CD4-positive, alpha-beta memory T cell (primary cell): ENCODE measurements at places on chromosomes 6 and 20. TPM values are rescaled to one million over a fixed set of nuclear protein-coding genes. Genes with fewer than 3 reads are reported as not detected.
A peak's percentile ranks its signal among the peaks of the same experiment; 100 is the strongest.

DNA sequence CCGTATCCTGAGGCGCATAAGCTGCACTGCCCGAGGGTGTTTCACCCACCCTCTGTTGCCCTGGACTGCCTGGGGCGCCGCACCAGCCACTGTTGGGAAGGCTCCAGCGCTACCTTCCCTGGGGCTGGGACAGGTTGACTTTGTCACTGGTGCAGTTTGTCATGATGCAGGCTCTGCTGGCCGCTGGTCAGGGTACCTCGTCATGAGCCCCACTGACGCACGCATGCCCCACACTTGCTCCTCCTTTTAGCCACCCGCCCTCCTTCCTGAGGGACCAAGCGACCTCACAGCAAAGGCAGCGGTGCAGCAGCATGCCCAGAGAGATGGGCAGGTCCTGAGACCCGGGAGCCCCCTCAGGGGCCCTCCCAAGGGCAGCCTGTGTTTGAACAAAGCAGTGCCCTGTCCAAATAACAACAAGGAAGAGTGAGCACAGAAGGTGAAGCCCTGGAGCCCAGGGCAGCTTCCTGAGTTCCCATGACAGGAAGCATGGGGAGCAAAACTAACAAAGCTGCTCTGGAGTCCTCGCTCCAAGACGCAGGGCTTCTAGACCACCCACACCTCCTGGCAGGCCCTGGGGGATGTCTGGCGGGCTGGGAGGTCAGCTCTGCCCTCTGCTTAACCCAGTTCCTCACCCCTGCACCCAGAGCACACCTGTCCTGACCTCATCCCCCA lies 50.1 kb upstream of the SMOC2 start:
- no peak for DNase-seq

- DNase-seq = no peak
These were observed 13.9 kb downstream of the KHDRBS2 start for GRCh38 chr6:62272114-62272513.

DNA sequence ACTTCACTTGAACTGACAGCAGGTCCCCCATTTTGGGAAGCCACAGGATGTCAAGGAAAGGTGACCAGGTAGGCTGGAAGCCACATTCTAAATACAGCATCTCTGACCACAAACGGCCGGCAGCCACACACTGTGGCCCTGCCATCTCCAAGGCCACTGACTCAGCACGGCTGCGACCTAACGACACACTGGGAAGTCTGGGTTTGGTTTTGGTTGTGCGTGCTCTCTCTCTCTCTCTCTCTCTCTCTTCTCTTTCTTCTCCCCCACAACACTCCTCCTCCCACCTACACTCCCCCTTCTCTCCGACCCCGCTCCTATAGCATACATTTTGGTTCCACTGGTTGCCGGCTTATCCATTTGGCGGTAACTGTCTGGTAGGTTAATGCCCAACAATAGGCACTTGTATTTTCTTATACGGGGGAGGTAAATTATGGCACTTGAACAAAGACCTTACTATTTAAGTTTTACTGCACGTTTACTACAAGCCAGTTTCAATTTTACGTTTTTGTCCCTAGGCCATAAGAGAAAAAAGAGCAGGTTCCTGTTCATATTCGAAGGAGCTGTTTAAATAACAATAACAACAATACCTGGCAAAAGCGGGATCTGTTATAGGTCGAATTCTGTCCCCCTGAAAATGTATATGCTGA lies 103.6 kb downstream of the GMDS start:
- no peak for DNase-seq

- no peak for DNase-seq
These were observed 37.0 kb downstream of the FOXO3 start for GRCh38 chr6:108597572-108598304.

- no peak for DNase-seq
These were observed 154.3 kb upstream of the INSM1 start for GRCh38 chr20:20213526-20214121.

DNA sequence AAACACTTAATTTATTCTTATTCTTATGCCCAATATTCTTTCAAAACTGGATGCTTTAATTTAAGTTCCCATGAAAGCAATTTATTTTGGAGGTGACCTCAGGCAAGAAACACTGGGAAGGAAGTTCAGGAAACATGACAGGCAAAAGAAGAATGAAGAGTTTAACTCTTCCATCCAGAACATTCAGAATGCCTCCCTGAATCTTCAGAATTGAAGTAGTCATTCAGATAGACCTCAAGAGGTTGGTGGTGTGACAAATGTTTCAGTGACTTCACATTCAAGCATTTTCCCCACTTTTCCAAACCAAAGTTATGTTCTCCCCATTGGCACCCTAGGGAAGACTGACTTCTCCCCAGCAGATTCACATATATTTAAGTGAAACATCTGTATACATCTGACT lies 110.5 kb downstream of the HAO1 start:
- DNase-seq = no peak

- peak; percentile 82 for DNase-seq
These were observed 41.1 kb upstream of the TMEM170B start for GRCh38 chr6:11496152-11497060.

Gene CST2
- total RNA-seq = not detected

Gene DLK2
- 0.49 TPM for total RNA-seq

Gene TBPL1
- 39.2 TPM for total RNA-seq

Gene OOEP
- not detected for total RNA-seq

Gene MLIP
- total RNA-seq = not detected
